Fibroblast of villous mesenchyme (primary cell): ENCODE measurements at places on chromosomes 7 and 10.

- no peak for DNase-seq
Measured at GRCh38 chr7:101594790-101595189, 34.3 kb downstream of the MYL10 start.

- peak; percentile 78 for DNase-seq
Measured at GRCh38 chr7:27590416-27590815, 72.3 kb downstream of the HIBADH start.

DNA sequence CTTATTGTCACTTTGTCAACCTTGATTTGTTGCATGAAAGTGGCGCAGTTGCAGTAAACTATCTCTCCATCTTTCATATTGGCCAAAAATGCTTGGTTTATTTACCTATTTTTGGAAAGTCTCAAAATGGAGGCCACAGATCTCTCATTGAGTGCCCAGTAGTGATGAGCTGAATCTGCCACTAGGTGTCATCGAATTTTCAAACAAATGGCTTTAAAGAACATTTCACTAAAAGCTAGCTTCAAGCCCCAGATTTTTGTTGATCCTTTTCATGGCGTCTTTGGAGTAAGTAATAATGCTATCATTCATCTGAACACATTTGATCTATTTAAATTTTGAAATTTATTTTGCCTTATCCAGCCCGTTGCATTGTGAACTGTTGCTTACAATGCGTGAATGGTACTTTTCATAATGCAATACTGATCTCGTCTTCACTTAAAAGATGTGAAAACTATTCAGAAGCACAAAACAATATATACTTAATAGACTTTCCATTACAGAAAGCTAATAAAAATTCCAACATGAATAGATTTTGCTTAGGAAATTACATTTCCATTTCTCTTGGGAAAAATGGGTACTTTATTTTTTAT is 236.2 kb downstream of the DNAJB9 start:
- DNase-seq: peak; percentile 24

DNA sequence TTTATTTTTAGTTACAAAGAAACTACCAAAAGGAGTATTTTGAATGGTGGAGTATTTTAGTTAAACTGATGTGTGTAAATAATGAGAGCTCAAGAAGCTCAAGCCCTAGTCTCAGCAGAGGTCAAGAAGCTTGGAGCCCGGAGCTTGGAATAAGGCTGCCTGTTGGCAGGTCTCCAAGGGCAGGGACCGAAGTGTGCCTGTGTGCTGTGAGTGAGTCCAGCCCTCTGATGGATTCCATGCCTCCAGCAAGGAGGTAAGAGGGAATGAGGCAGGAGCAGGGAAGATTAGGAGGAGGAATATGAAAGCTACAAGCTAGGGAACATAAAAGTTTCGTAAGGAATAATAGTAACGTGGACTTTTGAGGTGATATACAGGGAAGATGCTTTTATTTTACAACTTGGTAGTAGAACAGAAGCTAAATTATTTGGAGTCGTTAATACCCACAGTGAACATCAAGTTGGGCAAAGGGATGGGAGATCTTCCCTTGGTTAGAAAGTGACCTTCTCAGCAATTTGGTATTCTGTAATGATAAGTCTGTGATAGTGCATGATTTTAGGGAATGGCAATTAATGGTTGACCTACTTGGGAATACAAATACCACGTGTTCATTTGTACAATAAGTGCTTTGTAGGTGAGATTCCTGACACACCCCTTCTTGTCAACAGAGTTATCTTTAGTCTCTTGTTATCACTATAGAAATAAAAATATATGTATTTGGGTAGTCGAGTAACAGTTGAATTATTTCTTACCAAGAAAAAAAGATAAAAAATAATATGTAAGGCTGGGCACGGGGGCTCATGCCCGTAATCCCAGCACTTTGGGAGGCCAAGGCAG is 4.6 kb downstream of the SEC23IP start:
- DNase-seq: peak; percentile 65

- DNase-seq: no peak
Measured at GRCh38 chr10:89215511-89215910, 8.4 kb upstream of the CH25H start.

DNA sequence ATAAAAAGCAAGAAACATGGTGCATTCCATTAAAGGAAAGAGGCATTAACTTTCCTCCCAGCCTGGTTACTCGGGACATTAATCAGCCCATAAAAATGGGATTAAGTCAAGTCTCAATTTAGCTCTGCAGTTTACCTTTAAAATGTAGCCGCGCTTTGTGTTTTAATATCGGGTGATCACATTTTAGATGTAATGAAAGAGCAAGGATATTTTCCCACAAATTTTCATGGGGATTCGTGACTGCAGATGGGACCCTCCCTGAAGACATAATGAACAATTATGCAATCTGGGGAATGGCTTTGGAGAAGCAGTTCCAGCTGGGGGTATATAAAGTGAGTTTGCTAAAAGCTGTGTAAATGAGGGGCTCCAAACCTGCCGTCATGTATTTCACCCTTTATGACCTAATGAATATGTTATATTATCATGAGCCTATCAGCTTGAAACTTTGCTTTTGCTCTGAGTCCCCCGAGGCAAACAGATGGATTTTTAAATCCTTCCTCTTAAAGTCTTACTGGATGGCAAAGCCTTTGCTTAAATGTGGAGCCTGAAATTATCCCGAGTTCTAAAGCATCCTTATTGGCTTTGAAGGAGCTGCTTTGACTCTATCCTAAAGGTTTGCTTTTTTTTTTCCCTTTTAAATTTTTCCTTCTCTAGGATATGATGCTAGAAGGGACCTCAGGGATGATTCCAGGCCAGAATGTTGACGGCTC is 31.8 kb downstream of the BAMBI start:
- DNase-seq: no peak

- DNase-seq: no peak
Measured at GRCh38 chr7:143181349-143181748, 1.9 kb upstream of the TAS2R39 start.

GRCh38 chr7:39582536-39582935 is 16.3 kb downstream of the YAE1 start:
- DNase-seq: no peak

- peak; percentile 71 for DNase-seq
Measured at GRCh38 chr10:89337484-89337883, 9.7 kb downstream of the IFIT3 start.

GRCh38 chr7:100156331-100157068 is 2.0 kb downstream of the TRAPPC14 start:
- DNase-seq: no peak

DNA sequence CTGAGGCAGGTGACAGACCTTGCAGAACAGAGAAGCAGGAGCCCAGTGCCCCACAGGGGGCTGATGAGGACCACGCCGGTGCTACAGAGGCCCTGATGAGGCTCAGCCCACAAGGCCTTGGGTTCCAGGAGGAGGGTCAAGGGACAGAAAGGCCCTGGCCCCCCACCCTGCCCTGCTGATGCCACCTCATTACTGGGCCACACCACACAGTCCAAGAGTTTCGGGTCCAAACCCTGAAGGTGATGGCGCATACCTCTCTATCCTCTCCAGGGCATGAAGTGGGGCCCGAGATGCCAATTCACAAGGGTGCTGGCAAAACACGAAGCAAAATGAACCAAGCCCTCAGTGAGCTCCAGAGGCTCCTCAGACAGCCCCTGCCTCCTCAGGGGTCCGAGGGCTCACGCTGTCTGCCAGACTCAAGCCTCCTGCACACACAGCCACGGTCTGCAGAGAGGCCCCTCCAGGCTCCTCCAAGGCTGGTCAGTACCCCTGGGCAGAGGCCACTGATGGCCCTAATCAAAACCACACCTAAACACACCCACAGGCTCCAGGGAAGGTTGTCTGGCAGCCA is 32.3 kb downstream of the RASGEF1A start:
- no peak for DNase-seq

DNA sequence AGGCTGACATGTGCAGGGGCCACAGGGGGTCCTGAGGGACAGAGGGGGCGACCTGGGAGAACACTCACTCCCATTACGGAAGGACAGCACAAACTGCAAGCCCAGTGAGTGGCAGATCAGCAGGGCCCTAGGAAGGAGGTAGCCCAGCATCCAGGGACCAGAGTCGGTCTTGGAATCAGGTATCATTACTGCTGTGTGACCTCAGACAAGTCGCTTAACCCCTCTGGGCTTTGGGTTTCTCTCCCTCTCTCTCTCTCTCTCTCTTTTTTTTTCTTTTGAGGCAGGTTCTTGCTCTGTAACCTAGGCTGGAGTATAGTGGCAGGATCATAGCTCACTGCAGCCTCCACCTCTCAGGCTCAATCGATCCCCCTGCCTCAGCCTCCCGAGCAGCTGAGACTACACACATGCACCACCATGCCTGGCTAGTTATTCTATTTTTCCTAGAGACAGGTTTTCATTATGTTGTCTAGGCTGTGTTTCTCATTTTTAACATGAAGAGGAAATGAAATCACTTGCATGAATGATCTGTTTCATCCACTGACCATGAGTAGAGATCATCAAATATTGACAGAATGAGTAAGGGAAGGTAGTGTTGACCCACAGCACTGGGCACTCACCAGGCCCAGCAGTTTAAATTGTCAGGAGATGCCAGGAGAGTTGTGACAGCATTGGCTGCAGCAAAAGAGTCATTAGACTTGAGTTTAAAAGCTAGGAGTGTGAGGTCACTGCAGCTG is 49.4 kb downstream of the BUB3 start:
- DNase-seq: no peak

DNA sequence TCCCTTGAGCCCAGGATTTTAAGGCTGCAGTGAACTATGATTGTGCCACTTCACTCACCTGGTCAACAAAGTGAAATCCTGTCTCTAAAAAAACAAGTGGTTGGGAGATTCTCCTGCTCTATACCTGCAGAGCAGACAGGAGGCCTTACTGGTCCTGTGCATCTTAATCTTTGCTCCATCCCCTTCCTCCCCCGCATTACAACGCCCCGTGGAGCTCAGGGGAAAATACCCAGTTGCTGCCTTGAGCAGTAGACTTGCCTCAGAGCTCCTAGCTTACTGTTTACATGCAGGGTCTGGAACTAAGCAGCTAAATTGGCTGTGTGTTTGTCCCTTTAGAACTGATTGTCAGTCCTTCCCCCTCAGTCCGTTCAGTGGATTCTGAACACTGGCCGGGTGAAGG is 123.8 kb upstream of the KMT2E start:
- DNase-seq: no peak

- peak; percentile 15 for DNase-seq
Measured at GRCh38 chr7:20199015-20199737, 18.0 kb downstream of the MACC1 start.

GRCh38 chr10:21265622-21266021 is 259.9 kb downstream of the SKIDA1 start:
- peak; percentile 35 for DNase-seq

- no peak for DNase-seq
Measured at GRCh38 chr7:127731431-127732080, 79.6 kb downstream of the SND1 start.

DNA sequence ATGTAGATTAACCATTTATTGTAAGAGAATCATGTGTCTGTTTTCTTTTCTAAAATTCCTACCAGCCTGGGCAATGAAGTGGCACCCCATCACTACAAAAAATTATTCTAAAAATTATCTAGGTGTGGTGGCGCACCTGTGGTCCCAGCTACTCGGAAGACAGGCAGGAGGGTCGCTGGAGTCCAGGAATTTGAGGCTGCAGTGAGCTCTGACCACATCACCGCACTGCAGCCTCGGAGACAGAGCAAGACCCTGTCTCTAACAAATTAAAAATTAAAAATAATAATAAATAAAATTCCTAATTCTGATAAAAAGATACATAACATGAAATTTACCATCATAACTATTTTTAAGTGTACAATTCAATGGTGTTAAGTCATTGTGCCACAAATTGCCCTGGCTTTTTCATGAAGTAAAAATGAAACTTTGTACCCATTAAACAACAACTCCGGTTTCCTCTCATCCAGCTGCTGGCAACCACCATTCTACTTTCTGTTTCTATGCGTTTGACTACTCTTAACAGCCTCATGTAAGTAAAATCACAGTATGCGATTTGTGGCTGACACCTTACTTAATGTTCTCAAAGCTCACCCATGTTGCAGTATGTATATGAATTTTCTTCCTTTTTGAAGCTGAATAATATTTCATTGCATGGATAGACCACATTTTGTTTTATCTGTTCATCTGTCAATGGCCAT is 20.6 kb upstream of the USP6NL start:
- DNase-seq: no peak

DNA sequence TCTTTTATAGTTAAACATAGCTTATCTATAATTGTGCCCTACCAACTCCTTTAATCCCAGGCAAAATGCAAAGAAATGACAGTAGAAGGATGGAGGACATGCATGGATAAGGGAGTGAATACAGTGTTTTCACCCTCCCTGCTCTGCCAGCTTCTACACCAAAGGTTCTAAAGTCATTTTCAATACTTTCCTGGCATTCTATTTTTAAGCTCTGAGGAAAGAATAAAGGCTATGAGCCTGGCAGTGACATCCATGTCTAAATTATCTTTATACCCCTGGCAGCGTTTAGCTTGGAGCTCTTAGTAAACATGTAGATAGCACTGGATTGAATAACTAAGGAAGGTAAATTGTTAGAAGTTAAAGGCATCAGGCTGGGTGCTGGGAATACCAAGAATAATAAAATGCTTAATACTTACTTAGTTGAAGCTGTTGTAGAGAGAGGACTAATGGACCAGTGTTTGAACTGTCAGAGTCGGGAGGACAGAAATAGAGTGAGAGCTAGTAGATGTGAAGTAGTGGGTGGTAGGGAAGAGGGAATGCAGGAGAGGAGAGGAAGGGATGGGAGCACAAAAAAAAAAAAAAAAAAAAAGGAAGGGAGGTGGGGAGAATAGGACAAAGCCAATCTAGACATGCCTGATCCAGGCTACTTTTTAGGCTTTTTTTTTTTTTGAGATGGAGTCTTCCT is 518.9 kb downstream of the GALNT17 start:
- no peak for DNase-seq

DNA sequence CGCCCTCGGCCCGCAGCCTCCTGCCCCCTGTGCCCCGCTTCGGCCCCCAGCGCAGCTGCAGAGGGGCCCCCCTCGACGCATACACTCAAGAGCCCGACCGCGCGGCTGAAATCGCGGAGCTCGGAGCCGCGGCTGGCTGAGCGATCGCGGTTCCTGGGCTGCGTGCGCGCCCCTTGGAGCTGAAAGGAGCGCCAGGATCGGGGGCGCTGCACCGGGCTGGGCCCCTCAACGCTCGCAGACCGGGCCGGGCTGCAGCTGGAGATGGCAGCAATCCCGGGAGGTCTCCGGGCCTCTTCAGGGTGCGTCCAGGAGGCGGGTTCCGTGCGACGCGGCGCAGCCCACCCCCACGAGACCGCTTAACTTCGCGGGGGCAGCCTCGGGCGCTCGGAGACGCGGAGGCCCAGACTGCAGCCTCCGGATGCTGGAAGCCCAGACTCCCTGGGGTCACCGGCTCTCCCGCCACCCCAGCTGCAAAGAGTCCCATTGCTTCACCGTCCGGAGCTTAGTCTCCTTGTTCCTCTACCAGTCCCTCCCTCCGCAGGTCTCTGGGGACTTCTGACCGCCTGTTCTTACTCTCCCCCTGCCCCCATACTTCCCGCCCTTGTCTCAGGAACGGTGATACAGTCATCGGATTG is 73.0 kb upstream of the LRRC4 start:
- DNase-seq: peak; percentile 18

- DNase-seq: no peak
Measured at GRCh38 chr7:29900745-29901144, 88.9 kb downstream of the SCRN1 start.

- no peak for DNase-seq
Measured at GRCh38 chr7:82241356-82241755, 202.2 kb downstream of the CACNA2D1 start.
